ENCODE measurements at places on chromosomes 4 and X.

DNA sequence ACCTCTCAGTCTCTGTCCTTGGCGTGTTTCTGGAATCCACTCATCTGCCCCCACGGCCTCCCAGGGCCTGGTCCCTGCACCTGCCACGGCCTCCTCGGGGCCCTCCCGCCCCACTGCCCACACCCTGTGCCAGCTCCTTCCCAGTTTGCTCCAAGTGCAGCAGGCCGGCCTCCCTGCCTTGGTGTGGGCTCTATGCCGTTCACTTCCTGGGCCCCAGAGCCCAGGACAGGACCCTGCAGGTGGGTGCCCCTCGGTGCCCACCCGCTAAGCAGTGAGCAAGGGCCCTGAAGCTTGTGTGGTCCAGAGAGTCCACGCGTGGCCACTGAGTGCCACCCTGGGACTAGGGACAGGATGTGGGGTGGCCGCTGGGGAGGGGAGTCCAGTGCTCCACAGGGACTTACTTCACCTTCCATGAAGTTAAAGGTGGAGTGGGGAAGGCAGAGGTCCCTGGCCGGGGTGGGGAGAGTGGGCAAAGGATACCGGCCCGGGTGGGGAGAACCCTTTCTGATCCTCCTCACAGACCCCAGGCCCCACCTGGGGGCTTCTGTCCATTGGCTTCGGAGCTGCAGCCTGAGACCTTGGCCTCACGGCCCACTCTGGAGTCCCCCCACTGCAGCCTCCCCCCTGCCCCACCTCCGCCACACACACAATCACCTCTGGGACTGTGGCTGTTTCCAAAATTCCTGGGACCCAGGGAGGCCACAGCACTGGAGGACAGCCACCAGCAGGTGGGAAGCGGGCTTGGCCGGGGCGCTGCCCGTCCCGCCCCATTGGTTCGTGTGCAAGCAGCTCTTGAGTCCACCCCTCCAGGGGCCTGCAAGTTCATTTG, 60.0 kb upstream of the NKX1-1 start:
- no peak for DNase-seq

DNA sequence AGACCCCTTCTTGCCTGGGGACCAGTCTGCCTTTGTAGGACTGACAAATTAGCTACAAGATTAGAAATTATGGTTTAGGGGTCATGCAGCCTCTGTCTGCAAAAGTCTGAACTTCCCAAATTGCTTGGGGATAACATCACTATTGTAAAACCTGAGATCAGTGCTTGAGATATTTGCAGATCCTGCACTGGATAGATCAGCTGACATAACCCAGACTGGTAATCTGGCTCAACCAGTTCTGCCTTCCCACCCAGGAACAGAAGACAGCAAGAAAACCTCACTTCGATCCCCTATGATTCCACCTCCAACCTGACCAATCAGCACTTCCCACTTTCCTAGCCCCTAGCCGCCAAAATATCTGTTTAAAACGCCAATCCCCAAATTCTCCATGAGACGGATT, 202.8 kb upstream of the DIAPH2 start:
- no peak for DNase-seq

GRCh38 chr4:180106997-180107396, 2136.2 kb upstream of the TENM3 start:
- no peak for DNase-seq

DNA sequence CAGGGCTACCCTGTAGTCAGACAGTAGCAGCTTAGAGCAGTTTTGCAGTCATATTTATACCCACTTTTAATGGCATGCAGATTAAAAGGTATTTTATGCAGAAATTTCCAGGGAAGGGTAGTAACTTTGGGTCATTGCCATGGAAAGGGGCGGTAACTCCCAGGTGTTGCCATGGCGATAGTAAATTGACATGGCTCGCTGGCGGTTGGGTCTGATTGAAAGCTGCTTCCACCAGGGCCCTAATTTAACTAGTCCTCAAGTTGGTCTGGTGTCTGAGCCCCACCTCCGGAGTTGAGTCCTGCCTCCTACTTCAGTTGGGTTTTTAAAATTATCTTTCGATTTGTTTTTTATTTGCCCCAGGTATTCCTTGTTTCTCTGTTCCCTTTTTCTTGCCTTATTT, 70.1 kb downstream of the NAA11 start:
- DNase-seq = no peak

- no peak for DNase-seq
These were observed 163.4 kb downstream of the PTTG2 start for GRCh38 chr4:38123555-38123954.
